ENCODE measurements at places on chromosomes 12 and 14.

GRCh38 chr14:68448252-68448902 is 344.5 kb downstream of the ZFP36L1 start:
- H3K27ac ChIP-seq: no peak overlapping the region
- no peak for DNase-seq
- H3K27me3 ChIP-seq: no peaks in the 10 kb centered on the region
- peaks cover 4% of the 10 kb centered on the region for H3K4me1 ChIP-seq

DNA sequence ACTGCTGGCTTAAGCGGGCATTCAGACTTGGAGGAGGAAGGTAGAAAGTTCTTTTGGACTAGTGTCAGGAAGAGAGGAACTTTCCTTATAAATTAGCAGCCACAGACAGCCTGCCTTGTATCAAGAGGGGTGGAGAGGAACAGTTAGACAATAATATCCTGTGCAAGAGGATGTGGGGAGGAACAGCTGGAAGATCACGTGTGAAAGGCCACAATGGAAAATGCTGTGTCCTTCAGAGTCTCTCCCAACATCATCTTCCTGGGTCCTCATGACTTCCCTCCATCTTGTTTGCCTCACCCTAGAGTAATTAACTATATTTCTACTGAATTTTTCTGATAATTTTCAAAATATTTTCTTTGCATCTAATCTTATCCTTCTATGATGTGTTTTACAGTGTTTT is 117.4 kb downstream of the MGAT4C start:
- no peak for DNase-seq
- H3K27ac ChIP-seq: no peak overlapping the region
- H3K36me3 ChIP-seq: no peaks in the 10 kb centered on the region
- H3K27me3 ChIP-seq: no peaks in the 10 kb centered on the region
- no peak overlapping the region for H3K4me3 ChIP-seq

DNA sequence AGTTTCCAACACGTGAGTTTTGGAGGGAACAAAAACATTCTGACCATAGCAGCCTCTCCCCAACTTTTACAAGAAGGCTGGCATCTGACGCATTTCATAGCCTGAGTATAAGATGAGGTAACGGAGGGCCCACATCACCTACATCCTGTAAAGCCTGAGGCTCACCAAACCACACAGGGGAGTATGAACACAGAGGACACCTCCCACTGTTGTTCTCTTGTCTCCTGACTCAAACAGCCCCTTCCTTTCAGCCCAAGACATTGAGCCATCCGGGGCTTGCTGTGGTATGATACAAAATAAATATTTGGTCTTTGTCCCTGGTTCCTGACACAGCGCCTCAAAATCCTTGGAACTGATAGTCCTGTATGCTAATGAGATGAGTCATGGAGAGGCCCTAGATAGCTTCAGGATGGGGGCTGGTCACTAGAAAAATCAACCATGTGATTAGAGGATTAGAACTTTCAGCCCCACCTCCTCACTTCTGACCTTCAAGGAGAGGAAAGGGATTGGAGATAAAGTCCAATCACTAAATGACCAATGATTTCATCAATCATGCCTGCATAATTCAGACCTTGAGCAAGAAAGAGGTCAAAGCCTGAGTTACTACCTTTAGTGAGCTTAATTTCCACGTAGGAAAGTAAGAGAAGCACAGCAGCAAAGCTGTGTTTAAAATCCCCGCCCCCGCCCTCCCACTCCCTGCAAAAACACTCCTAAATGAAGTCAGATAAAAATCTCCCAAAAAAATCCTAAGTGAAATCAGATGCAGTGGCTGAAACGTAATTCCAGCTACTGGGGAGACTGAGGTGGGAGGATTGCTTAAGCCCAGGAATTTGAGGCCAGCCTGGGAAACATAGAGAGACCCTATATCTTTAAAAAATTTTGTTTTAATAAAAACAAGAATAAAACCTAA is 236.4 kb downstream of the PCNX1 start:
- no peaks in the 10 kb centered on the region for H3K36me3 ChIP-seq
- H3K4me1 ChIP-seq: no peaks in the 10 kb centered on the region
- no peaks in the 10 kb centered on the region for H3K27me3 ChIP-seq
- no peak for DNase-seq
- H3K27ac ChIP-seq: no peak overlapping the region

DNA sequence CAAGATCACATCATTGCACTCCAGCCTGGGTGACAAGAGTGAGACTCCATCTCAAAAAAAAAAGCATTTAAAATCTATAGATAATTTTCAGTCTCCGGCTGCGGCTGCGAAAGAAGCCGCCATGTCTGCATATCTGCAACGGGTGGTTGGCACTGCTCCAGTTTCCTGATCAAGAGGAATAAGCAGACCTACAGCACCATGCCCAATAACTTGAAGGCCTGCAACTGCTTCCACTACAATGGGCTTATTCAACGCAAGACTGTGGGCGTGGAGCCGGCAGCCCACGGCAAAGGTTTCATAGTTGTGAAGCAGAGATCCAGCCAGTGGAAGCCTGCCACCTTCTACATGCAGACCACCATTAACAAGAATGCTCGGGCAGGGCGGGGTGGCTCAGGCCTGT is 30.6 kb upstream of the EID3 start:
- DNase-seq: no peak
- no peak overlapping the region for H3K4me3 ChIP-seq
- no peak overlapping the region for H3K27ac ChIP-seq
- H3K27me3 ChIP-seq: no peaks in the 10 kb centered on the region
- no peaks in the 10 kb centered on the region for H3K4me1 ChIP-seq
- H3K36me3 ChIP-seq: no peaks in the 10 kb centered on the region

GRCh38 chr14:103093856-103094405 is 594 bp upstream of the EXOC3L4 start:
- H3K27ac ChIP-seq: peak overlapping the region; percentile 42
- no peak overlapping the region for H3K4me3 ChIP-seq
- H3K27me3 ChIP-seq: no peaks in the 10 kb centered on the region
- H3K36me3 ChIP-seq: no peaks in the 10 kb centered on the region
- no peak for DNase-seq

DNA sequence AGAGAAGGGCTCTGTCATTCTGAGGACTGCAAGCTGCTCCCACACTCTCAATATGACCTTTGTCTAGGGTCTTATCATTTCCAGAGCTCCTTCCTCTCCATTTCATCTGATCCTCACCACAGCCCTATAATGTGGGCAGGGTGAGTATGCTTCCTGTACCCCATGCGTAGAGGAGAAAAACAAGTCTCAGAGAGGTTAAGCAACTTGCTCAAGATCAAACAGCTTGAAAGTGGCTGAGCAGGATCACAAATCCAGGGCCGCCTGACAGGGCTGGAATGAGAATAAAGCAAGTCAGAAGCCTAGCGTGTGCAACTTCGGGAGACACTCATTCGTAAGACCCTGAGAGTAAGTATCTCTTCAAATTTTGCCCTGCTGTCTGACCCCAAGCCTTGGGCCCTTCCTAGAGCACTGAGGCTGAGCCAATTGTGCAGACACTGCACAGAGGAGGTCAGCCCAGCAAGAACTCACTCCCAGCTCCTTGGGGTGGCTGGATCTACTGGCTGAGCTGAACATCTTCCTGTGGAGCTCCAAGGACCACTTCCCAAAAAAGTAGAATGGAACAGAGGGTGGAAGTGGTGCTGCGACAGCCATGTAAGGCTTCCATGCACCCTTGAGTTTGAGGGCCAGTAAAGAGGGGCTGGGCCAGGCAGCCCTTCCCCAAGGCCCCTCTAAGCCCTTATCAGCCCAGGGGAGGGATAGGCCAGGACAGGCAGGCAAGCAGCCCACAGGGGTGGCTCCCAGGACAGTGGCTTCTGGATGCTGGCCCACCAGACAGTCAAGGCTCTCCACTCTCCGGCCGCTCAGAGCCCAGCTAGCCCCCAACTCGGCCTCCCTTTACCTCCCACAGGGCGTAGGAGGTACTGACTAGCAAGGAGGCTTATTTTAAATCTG is 10.5 kb downstream of the ZFP36L1 start:
- DNase-seq: no peak
- H3K4me1 ChIP-seq: peaks cover 13% of the 10 kb centered on the region
- H3K4me3 ChIP-seq: no peak overlapping the region
- no peaks in the 10 kb centered on the region for H3K27me3 ChIP-seq
- peaks cover 3% of the 10 kb centered on the region for H3K36me3 ChIP-seq

GRCh38 chr14:64463195-64463594 is 2.1 kb upstream of the AKAP5 start:
- H3K4me3 ChIP-seq: no peak overlapping the region
- H3K27ac ChIP-seq: no peak overlapping the region
- peaks cover 5% of the 10 kb centered on the region for H3K36me3 ChIP-seq
- DNase-seq: no peak
- no peaks in the 10 kb centered on the region for H3K27me3 ChIP-seq

GRCh38 chr12:75571204-75571603 is 59.8 kb upstream of the KRR1 start:
- H3K4me1 ChIP-seq: peaks cover 5% of the 10 kb centered on the region
- DNase-seq: no peak
- H3K4me3 ChIP-seq: no peak overlapping the region
- no peaks in the 10 kb centered on the region for H3K27me3 ChIP-seq

DNA sequence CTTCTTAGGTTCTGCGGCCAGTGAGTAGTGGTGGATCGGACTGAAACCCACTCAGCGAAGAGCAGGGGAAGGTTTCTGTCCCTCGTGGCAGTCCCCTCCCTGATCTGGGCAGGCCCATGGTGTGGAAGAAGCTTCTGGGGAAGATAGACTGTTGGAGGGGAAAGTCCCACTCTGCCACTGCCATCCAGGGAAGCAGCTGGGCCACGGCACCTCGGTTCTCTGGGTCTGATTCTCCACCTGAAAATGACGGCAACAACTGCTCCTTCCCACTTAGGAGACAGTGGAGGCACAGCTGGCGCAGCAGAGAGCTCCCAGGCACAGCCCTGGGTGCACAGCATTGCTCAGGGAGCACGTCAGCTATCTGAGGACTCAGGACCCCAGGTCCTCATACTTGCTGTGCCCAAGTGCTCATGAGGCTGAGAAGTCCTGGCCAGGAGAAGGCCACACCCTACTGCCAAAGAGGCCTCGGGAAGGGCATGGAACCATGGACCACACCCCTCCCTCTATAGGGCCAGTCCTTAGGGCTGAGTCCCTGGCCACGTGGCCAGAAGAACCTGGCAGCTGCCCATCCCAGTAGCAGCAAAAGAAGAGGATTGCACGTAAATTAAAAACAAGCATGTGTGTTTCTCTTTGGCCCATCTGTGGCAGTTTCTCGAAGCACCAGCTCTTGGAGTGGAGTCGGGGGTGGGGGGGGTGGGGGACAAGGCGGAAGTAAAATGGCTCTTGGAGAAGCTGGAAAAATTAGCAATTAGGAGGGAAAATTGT is 85.3 kb upstream of the BCL11B start:
- no peaks in the 10 kb centered on the region for H3K36me3 ChIP-seq
- no peak for DNase-seq
- no peaks in the 10 kb centered on the region for H3K4me1 ChIP-seq
- no peak overlapping the region for H3K27ac ChIP-seq

GRCh38 chr12:95687937-95688336 is 102.6 kb downstream of the NTN4 start:
- H3K36me3 ChIP-seq: peaks cover 3% of the 10 kb centered on the region
- H3K27ac ChIP-seq: no peak overlapping the region
- no peaks in the 10 kb centered on the region for H3K4me1 ChIP-seq
- H3K27me3 ChIP-seq: no peaks in the 10 kb centered on the region
- no peak overlapping the region for H3K4me3 ChIP-seq
- no peak for DNase-seq

GRCh38 chr14:75752907-75753594 is 92.0 kb downstream of the TTLL5 start:
- no peaks in the 10 kb centered on the region for H3K27me3 ChIP-seq
- no peak for DNase-seq
- H3K27ac ChIP-seq: no peak overlapping the region
- peaks cover 6% of the 10 kb centered on the region for H3K4me1 ChIP-seq
- H3K36me3 ChIP-seq: no peaks in the 10 kb centered on the region

- no peaks in the 10 kb centered on the region for H3K4me1 ChIP-seq
- H3K4me3 ChIP-seq: no peak overlapping the region
- no peak overlapping the region for H3K27ac ChIP-seq
- no peak for DNase-seq
- no peaks in the 10 kb centered on the region for H3K27me3 ChIP-seq
- H3K36me3 ChIP-seq: no peaks in the 10 kb centered on the region
Measured at GRCh38 chr12:98669751-98670150, 24.7 kb downstream of the APAF1 start.

GRCh38 chr14:73295198-73295796 is 58.0 kb downstream of the PAPLN start:
- DNase-seq: no peak
- H3K4me1 ChIP-seq: no peaks in the 10 kb centered on the region
- peaks cover 6% of the 10 kb centered on the region for H3K36me3 ChIP-seq
- H3K27me3 ChIP-seq: no peaks in the 10 kb centered on the region
- no peak overlapping the region for H3K4me3 ChIP-seq
- no peak overlapping the region for H3K27ac ChIP-seq

DNA sequence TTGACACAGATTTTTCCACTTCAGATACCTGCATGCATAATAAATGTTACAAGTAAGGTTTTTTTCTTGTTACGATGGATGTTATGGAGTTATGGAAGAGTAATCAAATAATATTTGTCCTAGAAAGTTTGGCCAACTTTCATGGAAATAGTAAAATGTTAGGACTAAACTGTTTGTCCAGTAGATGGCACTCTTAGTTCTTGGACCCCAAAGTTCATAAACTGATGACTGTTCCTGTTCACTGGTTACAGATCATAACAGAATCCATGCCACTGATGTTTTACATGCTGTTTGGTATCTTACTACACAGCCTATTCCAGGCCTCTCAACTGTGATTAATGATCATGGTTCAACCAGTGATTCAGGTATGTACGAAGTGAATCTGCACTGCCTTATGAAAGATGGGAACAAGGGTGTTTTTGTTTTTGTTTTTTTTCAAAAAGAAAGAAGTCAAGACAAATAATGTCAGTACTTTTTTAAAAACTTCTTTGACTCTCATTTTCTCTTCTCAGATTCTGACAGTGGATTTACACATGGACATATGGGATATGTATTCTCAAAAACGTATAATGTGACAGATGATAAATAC is 48.8 kb upstream of the SLCO1C1 start:
- H3K36me3 ChIP-seq: peaks cover 61% of the 10 kb centered on the region
- no peak overlapping the region for H3K4me3 ChIP-seq
- no peak for DNase-seq
- no peak overlapping the region for H3K27ac ChIP-seq
- H3K27me3 ChIP-seq: no peaks in the 10 kb centered on the region

DNA sequence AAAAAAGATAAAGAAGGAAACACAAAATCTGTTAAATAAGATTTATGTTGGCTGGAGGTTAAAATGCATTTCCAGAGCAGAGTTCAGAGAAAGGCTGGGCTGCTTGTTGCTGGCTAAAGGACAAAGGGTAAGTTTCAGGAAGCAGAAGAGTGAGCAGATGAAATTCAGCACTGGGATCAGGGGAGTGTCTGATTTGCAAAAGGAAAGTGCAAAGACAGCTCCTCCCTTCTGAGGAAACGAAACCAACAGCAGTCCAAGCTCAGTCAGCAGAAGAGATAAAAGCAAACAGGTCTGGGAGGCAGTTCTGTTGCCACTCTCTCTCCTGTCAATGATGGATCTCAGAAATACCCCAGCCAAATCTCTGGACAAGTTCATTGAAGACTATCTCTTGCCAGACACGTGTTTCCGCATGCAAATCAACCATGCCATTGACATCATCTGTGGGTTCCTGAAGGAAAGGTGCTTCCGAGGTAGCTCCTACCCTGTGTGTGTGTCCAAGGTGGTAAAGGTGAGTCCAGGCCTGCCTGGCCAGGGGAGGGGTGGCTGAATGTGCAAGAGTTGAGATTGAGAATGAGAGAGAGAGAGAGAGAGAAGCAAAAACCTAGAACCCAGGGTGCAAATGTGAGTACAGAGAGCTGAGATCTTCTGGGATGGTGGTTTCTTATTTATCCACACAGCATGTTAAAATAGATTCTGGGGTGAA is at the start of gene OAS1:
Gene OAS1, plus strand, starts transcription at position 251 of the 703 bp plus-strand sequence. Its CDS starts 78 bp downstream, at position 329.
- H3K27me3 ChIP-seq: no peaks in the 10 kb centered on the region
- no peak for DNase-seq
- H3K4me1 ChIP-seq: no peaks in the 10 kb centered on the region
- peak within 1 kb of the TSS; percentile 54 for H3K4me3 ChIP-seq
- H3K36me3 ChIP-seq: peaks cover 6% of the 10 kb centered on the region

Data from heart left ventricle (tissue), 16 donors.